Fibroblast of villous mesenchyme (primary cell): ENCODE measurements at places on chromosomes 12 and 14. TPM values are rescaled to one million over a fixed set of nuclear protein-coding genes. Genes with fewer than 3 reads are reported as not detected.
A peak's percentile ranks its signal among the peaks of the same experiment; 100 is the strongest.

Gene TMEM253
- total RNA-seq = 0.64 TPM in 1 of 2 replicates, not detected in the other

Gene ITPK1
- 11.6 and 15.5 TPM in 2 replicates for total RNA-seq

Gene OTX2
- not detected in 2 replicates for total RNA-seq

DNA sequence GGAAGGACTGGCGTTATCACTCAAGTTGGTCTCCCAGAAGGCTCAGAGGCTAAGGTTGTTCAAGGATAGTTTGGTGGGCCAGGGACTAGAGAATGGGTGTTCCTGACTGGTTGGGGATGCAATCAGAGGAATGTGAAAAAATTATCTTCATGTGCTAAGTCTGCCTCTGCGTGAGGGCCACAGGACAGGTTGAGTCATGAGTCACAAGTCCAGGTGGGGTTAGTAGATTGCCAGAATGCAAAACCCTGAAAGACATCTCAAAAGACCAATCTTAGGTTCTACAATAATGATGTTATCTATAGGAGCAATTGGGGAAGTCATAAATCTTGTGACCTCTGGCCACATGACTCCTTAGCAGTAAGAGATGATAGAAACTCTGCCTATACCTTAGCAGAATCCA is 220.1 kb upstream of the EEA1 start:
- no peak for DNase-seq

DNA sequence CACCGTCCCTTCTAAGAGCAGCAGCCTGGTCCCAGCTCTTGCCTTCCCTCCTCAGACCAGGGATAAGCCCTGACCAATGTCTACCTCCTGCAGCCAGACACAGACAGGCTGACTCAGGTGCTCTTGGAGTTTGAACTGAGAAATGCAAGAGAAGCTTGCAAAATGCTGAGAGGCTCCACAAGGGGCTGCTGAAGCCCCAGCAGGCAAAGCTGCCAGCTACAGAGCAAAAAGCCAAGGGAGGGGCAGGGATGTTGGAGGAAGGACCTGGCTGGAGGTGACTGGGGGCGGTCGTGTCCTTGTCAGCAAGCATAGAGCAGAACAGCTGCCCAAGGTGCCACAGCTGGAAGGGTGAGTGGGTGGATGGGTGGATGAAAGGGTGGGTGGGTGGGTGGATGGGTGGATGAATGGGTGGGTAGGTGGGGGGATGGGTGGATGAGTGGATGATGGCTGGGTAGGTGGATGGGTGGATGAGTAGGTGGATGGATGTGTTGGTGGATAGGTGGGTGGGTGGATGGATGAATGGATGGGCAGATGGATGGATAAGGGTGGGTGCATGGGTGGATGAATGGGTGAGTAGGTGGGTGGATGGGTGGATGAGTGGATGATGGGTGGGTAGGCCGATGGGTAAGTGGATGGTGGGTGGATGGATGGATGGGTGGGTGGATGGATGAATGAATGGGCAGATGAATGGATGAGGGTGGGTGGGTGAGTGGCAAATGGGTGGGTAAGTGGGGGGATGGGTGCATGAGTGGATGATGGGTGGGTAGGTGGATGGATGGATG is 4.0 kb upstream of the INF2 start:
- no peak for DNase-seq

GRCh38 chr14:38989922-38990546 is 113.0 kb downstream of the SEC23A start:
- peak; percentile 19 for DNase-seq

- DNase-seq = no peak
Measured at GRCh38 chr12:65082406-65082805, 38.7 kb downstream of the WIF1 start.

GRCh38 chr14:67729072-67729885 is 27.6 kb downstream of the RDH12 start:
- no peak for DNase-seq

DNA sequence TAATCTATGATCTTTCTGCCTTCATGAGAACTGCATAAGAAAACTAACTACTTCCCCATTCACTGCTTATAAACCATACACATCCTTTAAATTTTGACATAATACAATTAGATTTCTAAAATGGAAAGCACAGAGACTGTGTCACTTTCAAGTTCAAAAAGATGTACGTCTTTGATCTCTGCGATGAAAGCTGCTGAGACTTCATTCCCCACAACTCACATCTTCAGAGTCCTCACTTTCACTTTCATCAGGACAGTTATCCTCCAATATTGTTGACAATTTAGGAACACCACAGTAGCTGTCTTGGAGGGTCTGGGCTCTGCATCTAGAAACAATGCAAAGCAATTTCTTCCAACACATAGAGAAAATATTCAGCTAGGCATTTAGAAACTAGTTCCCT is 47.9 kb upstream of the KCNC2 start:
- DNase-seq = no peak

GRCh38 chr14:68162887-68163286 is 343.3 kb downstream of the RAD51B start:
- DNase-seq = no peak
